Amniotic stem cell (primary cell): ENCODE measurements at places on chromosomes 5 and 9.

- no peak for DNase-seq
Measured at GRCh38 chr9:33109850-33110595, 33.5 kb upstream of the SMU1 start.

DNA sequence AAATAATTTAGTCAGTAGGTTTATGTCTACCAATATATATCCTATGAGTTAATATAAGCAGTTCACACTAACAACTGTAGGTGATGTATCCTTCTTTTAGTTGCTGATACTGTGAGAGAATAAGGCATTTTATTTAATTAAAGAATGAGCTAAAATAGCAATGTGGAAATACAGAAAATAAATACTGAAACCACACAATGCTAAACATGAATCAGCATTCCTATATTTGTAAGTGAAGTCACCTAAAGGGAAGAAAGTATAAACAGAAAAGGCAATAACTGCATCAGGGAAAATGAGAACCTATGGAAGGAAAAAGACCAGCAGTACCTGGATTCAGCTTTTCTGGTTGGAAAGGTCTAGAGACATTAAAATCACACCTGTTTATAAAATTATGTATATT is 336.0 kb downstream of the PDE4D start:
- no peak for DNase-seq

GRCh38 chr9:129336601-129337331 is 158.7 kb upstream of the IER5L start:
- DNase-seq = no peak

DNA sequence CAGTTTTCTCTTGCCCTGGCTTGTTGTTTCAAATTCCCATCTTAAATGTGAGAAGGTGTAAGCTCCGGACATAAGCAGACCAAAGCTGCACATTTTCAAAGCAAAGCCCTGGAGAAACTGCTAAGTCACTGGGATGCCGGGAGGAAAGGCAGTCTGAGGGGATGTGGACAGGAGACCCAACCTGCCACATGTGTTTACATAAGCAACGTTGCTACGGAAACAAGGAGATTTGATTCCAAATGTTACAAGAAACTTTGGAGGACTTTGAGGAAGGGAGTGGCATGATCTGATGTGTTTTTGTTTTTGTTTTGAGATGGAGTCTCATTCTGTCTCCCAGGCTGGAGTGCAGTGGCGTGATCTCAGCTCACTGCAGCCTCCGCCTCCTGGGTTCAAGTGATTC is 25.7 kb upstream of the INSYN2B start:
- DNase-seq = no peak

DNA sequence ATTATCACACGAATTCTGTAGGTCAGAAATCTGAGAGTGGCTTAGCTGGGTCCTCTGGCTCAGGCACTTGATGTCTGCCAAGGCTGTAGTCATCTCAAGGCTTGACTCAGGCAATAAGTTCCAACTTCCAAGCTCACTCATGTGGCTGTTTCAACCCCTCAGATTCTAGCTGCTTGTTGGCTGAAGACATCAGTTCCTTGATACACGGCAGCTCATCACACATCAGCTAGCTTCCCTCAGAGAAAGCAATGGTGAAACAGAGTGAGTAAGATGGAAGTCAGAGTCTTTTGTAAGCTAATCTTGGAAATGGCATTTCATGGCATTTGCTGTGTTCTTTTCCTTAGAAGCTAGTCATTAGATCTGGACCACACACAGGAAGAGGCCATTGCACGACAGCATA is 204.2 kb upstream of the PTGER4 start:
- no peak for DNase-seq

- DNase-seq = no peak
Measured at GRCh38 chr5:31443572-31443971, 88.3 kb downstream of the DROSHA start.

GRCh38 chr5:135448071-135448739 is 1.1 kb upstream of the DCANP1 start:
- DNase-seq = no peak
